PC-9 (cell line): ENCODE measurements at places on chromosomes 7 and 10. TPM values are rescaled to one million over a fixed set of nuclear protein-coding genes. Genes with fewer than 3 reads are reported as not detected.

DNA sequence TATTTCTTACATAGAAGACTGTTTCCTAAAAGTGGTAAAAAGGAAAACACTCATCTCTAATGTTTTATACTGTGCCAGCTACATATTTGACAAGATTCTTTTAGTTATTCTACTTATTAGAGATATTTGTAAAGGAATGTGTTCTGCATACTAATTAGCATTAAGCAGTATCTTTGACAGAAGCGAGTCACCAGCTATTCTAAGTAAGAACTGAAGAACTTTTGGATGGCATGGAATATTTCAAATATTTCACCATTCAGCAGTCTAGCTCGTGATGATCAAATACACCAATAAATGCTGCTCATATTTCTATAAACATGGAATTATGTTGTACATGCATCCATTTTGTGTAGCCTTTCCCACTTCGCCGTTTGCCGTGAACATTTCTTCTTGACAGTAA lies 241.6 kb upstream of the TCF7L2 start:
- DNase-seq, result no peak

DNA sequence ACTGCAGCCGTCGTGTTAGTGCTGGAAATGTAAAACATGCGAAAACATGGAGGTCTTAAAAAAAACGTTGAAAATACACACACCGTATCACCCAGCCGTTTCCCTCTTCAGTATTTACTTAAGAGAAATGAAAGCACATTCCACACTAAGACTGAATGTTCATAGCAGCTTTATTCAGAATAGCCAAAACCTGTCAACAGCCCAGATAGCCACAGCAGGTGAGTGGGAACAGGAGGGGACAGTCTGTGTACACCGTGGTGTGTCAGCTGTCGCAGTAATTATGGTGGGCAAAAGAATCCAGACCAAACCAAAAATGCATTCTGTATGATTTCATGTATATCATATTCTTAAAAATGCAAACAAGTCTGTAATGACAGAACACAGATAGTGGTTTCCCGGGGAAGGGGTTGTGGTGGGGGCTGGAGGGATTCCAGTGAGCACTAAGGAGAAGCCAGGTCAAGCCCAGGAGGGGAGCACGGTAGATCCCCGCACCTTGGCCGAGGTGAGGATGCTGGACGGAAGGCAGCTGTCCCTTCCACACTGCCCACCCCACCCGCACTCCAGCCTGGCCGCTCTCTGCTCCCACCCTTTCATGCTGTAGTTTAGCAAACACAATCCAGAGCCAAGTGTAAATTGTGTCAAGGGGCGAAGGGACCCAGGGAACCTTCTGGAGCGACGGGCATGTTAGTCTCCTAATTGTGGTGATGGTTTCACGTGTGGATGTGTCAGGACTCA lies 123.6 kb downstream of the NKX6-2 start:
- DNase-seq, result no peak

DNA sequence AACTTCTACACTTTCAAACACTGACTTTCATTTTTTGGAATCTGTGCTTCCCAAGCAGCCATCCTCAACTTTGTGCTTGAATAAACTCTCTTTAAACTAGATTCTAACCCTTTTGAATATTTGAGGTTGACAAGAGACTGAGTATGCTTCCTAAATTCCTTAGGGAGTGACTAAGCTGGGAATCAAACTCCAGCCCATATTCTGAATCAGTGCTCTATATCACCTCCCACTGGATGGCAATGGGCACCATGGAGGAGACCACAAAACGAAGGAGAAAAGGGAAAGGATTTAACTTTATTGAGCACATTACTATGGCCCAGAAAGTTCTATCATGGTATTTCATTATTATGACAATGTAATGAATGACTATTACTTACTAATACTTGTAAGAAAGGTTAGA lies 17.2 kb upstream of the SLC26A4 start:
- DNase-seq, result no peak

- peak; percentile 64 for DNase-seq
Measured at GRCh38 chr10:29304264-29304994, 15.6 kb downstream of the LYZL1 start.

DNA sequence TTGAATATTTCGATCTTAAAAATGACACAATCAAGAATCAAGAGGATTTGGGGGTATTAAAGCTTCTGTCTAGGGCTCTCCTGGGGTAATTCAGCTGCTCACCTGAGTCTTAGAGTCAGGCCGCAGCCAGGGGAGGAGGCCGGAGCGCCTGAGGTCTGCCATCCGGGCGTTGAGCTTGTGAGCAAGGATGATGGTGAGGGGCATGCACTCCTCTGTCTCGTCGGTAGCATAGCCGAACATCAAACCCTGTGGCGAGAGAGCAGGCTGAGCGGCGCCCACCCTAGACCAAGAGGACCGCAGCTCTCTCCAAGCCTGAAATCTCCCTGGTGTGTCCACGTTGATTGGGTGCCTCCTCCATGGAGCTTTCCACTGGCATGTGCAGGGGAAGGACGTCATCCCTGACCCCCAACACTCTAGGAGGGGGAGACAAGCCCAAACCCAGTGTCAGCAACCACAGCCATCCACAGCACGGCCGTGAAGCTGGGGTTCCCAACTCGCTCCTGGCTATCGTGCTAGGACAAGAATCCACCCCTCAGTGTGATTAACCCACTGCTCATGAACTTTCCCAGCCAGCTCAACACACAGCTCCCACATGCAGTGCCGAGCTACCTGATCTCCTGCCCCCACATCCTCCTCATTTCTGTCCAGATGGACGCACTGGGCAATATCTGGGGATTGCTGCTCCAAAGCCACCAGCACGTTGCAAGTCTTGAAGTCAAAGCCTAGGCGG lies 9.2 kb downstream of the MAT1A start:
- DNase-seq, result no peak

DNA sequence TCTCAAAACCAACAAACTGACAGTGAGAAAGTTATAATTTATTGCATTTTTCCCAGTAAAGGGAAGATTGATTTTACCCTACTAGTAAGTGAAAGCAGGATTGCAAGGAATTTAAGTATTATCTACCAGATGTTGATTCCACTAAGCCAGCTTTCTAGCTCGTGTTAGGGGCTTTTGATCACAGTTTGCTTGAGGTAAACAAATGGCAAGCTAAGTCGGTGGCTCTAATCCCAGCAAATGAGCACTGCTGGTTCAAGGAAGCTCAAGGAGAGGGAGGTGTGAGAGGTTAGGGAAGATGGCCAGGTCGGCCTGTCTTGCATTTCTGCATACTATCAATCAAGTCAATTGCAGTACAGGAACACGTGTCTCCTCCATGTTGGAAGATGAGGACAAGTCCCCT lies 448.7 kb upstream of the POM121L12 start:
- no peak for DNase-seq

DNA sequence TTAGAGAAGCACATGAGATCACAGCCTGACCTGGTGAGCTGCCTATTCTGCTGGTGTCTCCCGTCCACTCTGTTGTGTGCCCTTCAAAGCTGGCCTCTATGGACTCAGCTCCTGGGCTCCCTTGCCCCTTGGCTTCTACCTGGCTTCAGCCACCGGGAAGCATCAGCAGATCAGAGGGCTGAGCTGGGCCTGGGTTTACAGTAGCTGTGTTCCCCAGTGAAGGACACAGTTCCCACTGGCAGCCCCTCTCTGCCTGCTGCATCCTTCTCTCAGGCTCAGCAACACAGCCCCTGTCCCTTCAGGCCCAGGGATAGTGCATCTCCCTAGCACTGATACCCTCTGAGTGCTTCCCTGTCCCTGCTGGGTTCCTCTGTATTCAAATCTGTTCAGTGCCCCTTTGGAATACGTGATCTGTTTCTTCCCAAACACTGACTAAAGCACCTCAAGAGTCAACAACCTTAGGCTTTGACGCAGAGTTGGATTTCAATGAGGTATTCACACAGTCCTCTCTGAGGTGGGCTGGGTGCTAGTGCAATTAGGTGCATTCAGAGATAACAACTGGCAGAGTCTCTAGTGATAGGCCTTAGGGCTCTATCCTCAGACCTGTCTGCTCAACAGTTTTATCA lies 109.8 kb downstream of the GRID1 start:
- no peak for DNase-seq

DNA sequence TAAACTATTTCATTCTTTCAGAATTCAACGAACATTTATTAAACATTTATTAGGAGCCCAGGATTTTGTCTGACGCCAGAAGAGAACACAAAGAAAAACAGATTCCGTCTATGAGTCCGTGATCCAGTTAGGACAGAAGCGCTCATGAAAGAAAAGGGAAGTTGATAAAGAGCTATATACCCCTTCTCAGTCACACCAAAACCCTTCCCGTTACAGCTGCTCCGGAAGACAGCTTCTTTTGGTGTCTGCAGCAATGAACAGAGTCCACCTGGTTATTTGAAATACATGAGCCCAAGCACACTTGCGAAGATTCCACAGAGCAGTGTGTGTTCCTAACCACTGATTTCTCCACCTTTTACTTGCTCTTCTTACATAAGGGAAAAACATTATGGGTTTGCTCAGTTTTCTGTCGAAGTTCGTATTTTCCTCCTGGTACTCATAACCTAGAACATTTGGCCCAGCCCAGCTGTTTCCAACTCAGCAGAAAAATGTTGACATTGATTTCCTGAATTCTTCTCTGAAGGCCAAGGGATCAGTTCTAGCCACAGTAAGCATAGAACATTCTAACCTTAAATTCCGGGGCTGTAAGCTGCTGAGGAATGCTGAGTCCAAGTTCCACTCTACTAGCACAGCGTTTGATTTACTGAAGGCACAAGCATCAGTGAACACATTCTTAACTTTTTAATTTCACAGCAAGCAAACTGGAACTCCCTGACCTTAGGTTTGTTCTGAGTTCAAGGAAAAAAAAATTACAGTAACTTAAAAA lies 206.5 kb downstream of the SORCS1 start:
- no peak for DNase-seq

- peak; percentile 60 for DNase-seq
Measured at GRCh38 chr7:17680943-17681351, 259.3 kb downstream of the SNX13 start.

- DNase-seq, result no peak
Measured at GRCh38 chr7:143222782-143223181, 945 bp downstream of the TAS2R40 start.

GRCh38 chr10:120540486-120540885 lies 83.5 kb downstream of the PLPP4 start:
- DNase-seq, result no peak

DNA sequence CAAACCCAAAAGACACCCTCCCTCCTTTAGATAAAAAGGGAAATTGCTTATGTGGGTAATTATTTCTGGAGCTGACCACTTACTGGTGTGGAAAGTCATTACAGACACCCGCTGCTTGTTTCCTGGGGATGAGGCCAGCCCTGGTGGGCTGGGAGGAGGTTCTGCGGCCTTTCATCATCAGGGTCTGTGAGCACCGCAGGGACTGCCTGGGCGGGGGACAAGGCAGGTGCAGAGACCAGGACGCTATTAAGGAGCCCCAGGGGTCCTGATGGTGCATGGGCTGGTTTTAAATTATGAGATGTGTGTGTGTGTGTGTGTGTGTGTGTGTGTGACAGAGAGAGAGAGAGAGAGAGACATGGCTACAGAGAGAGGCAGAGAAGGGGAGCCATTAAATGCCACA lies 171.2 kb downstream of the DNAJB6 start:
- DNase-seq, result no peak

GRCh38 chr7:85529831-85530230 lies 343.0 kb upstream of the SEMA3D start:
- no peak for DNase-seq

GRCh38 chr7:156950381-156950858 lies 908 bp downstream of the NOM1 start:
- DNase-seq, result no peak

GRCh38 chr10:13701157-13701919 lies 114.6 kb downstream of the PRPF18 start:
- no peak for DNase-seq

GRCh38 chr7:157892751-157893523 lies 556.1 kb downstream of the DNAJB6 start:
- no peak for DNase-seq

GRCh38 chr10:1179346-1180070 lies 123.3 kb downstream of the WDR37 start:
- no peak for DNase-seq

DNA sequence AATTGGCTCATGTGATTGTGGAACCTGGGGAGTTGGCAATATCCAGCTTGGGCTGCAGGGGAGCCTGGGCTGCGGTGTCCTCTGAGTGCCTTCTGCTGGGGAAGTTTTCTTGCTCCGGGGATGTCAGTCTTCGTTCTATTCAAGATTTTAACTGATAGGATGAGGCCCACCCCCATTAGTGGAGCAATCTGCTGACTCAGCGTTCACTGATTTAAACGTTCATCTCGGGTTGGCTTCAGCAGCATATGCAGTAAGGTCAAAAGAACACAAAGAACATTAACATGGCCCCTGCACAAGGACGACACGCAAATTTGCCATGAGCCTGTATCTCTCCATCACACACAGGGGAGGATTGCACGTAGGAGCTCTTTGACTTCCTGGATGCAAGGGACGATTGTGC lies 360.6 kb upstream of the ADARB2 start:
- DNase-seq, result no peak

DNA sequence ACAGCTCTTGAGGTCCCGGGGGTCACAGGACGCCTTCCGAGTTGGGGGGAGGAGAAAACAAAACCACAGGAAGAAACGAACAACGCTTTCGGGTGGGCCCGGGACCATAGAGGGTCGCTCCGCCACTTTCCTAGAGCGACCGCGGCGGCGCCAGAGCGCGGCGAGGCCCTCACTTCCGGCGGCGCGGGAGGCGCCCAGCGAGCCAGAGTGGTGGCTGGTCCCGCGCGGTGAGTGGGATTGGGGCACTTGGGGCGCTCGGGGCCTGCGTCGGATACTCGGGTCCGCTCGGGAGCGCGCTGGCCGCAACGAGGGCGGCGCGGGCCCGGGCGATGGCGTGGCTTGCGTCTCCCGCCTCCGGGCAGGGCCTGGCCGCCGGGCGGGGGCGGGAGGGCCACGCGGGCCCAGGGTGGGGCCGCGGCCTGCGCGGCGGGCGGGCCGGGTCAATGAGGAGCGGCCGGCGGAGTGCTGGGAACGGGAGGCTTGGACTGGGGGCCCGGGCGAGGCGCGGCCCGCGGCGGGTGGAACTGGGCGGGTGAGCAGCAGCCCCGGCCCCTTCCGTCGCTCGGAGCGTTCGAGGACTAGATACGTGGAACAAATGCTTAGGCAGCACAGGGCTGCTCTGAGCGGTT lies at the start of gene ZNF22:
TSS of gene ZNF22 (plus strand) at position 172 of the 629 bp plus-strand sequence. CDS start 2,446 bp downstream, outside the sequence.
- peak; percentile 67 for DNase-seq

DNA sequence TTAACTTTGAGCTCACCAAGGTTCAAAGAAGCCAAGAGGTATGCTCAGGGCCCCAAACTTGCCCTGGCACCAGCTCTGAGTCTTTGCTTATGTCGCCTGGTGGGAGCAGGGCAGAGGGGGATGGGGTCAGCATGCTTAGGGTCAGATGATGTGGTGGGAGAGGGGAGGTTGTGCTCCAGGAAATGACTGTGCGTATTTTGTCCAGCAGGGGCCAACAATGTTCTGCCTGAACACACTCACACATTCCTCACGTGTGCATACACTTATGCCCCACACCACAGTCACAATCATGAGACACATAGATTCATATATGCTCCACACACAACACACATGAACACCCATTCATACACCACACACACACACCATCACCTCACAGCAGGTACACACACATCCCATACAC lies 4.4 kb upstream of the RAMP3 start:
- no peak for DNase-seq

- DNase-seq, result no peak
Measured at GRCh38 chr7:99623091-99623693, 6.4 kb downstream of the ZSCAN25 start.

Gene NIPSNAP2
- total RNA-seq, result 96.1 and 97.5 TPM in 2 replicates

Gene DENND2A
- total RNA-seq, result 3.7 and 4.2 TPM in 2 replicates

Gene ACHE
- 0.28 and 0.35 TPM in 2 replicates for total RNA-seq

Gene MSMB
- not detected in 2 replicates for total RNA-seq

Gene ECHS1
- total RNA-seq, result 86.6 and 90.7 TPM in 2 replicates

Gene FAM25G
- total RNA-seq, result 3.2 TPM in 1 of 2 replicates, not detected in the other

Gene ADRB1
- 0.45 and 0.48 TPM in 2 replicates for total RNA-seq

Gene NPY4R
- 2.9 and 3.1 TPM in 2 replicates for total RNA-seq

Gene SVOPL
- total RNA-seq, result 0.70 and 1.0 TPM in 2 replicates

Gene PRLHR
- total RNA-seq, result not detected in 2 replicates

Gene CTNNA3
- not detected in 2 replicates for total RNA-seq

Gene FAM13C
- total RNA-seq, result not detected in 2 replicates
